Glomerular endothelial cell (primary cell): ENCODE measurements at places on chromosomes 12 and 14. TPM values are rescaled to one million over a fixed set of nuclear protein-coding genes. Genes with fewer than 3 reads are reported as not detected.

Gene POTEG
- not detected in 2 replicates for total RNA-seq

GRCh38 chr12:59823567-59823966 is 227.7 kb downstream of the SLC16A7 start:
- no peak for DNase-seq

GRCh38 chr14:75303381-75303789 is 24.8 kb downstream of the FOS start:
- DNase-seq: no peak

- no peak for DNase-seq
These were observed 24.4 kb downstream of the ATP23 start for GRCh38 chr12:57965766-57966165.

DNA sequence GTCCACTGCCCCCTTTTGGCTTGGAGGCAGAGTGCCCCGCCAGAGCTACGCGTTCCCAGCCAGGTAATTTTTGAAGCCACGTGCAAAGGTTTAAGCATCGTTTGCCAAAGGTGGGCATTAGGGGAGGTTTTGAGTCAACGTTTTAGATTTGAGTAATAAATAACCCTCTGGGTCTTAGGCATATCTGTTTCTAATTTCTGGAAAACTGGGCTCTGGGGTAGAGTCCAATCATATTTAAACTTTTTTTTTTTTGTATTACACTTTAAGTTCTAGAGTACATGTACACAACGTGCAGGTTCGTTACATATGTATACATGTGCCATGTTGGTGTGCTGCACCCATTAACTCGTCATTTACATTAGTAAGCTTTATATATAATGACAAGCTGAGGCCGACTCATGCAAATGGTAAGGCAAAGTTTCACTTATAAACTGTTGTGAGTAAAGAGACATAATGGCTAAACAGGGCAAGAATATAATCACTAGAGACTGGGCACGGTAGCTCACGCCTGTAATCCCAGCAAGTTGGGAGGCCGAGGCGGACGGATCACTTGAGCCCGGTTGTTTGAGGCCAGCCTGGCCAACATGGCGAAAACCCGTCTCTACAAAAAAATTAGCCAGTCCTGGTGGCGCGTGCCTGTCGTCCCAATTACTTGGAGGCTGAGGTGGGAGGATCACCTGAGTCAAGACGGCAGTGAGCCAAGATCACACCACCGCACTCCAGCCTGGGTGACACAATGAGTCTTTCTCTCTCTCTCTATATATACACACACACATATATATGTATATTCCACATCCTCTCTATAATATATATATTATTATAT is 491 bp upstream of the NR2C1 start:
- DNase-seq: no peak

DNA sequence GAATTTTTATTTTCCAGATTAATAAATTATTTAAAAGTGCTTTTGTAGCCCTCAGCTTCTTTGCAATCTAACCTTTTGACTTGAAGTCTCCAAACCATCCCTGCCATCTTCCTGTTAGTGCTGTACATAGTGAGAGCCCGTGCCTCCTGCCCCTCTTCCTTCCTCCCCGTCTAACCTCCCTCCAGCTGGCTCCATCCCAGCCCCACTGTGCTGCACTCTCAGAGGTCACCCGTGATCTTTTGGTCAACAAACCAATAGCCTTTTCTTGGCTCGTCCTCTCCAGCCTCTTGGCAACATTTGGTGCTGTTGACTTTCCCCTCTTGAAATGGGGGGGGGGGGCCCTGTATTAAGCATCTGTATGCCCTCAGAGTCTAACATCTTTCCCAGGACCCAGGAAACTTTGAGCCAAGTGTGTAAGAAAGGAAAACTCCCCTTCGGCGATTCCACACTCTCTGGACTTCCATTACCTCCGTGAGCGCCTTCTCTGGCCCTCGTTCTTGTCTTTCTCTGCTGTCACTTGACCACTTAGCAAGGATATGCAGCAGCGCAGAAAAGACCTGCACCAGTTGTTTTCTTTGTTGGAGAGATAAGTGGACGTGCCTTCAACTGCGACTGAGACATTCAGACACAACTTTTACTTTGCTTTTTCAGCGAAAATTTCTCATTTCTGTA is 44.1 kb downstream of the FBXW8 start:
- DNase-seq: no peak

DNA sequence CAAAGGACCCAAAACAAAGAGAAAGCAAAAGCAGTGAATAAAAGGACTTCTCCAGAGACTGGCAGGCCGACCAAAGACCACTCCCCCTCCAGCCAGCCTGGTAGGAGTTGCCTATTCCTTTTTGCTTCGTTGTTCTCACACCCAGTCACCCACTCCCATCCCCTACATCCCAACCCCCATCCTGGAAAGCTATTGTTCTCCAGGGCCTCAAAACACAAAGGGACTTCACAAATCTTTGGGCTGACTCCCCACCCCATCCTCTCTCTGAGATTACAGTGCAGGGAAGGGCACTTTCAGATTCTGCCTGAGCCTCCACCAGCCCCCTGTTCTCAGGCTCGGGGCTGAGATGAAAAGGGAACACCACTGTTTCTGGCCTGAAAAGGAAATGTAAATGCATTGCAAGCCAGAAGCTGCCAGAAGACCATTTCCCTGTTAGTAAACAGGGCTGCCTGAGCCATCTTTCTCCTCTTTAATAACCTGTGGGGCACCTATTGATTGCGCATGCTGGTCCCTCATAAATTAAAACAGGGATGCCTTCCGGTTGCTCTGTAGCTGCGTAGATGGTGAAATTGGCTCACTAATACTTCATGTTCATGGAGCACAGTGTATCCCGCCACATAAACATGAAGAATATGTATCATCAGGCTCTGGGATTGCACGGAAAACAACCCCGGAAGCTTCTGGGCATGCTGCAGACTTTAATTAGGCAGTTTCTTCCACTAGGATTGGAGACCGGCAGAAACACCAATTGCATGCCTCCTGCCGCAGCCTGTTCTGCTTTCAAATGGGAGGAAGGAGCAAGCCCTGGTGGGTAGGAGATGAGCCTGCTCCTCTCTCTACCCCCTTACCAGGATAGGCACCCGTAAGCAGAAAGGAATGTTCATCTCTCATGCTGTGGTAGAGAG is 130.3 kb upstream of the FUT8 start:
- no peak for DNase-seq

Gene JDP2
- 8.8 and 13.0 TPM in 2 replicates for total RNA-seq

DNA sequence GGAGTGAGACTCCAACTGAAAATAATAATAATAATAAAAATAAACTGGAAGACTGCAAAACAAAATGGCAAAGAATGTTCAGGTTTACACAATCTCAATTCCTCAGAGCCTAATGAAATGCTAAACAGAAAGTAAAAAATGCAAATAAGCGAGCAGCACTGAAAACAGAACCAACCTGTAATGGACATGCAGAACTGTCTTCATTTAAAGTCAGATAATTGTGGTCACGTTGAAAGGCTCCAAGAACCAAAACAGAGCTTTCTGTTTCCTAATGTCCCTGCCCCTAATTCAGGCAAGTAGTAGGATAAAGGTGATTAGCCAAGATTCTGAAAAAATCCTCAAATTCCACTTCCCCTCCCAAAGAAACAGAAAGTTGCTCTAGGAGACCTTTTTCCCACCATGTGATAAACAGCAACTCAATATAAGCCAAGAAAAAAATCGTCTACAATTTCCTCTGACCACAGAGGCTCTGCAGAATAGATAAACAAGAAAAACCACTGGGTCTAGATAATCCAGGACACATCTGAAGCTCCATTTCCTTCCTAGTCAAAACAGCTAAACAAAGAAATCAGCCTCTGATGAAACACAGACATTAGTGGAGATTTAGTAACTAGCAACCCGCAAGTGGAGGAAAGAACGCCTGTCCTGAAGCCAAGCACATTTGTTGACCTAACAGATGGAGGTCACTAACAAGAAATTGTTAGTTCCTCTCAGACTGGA is 3.0 kb downstream of the MIS18BP1 start:
- no peak for DNase-seq

Gene ARHGEF25
- total RNA-seq: 1.4 and 2.0 TPM in 2 replicates

Gene PRB2
- total RNA-seq: not detected in 2 replicates

DNA sequence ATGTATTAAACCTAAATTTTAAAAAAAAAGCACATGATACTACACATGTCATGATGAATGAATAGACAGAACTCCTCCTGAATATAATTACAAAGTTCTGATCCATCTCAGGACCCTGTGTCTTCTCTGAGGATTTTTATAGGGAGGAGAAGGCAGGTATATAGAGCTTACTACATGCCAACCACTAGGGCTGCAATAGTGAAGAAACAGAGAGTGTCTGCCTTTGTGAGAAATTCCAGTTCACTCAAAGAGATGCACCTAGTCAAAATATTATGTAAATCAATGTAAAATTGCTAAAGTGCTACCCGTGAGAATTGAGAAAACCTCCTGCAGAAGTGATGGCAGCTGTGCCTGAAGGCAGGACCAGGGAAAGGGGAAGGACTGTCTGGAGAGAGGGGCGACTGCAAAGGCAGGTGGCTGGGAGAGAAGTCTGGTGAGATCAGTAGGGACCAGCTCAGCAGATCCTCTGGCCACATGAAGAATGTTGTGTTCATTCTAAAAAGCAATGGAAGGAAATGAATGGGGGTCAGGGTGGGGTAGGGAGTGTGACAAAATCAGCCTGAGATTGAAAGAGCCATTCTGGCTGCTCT is 15.1 kb downstream of the ABHD4 start:
- no peak for DNase-seq

GRCh38 chr12:6062757-6063735 is 61.4 kb downstream of the VWF start:
- no peak for DNase-seq

GRCh38 chr12:16583969-16584745 is 21.8 kb downstream of the LMO3 start:
- no peak for DNase-seq

GRCh38 chr14:28975084-28975483 is 208.5 kb downstream of the FOXG1 start:
- DNase-seq: no peak

DNA sequence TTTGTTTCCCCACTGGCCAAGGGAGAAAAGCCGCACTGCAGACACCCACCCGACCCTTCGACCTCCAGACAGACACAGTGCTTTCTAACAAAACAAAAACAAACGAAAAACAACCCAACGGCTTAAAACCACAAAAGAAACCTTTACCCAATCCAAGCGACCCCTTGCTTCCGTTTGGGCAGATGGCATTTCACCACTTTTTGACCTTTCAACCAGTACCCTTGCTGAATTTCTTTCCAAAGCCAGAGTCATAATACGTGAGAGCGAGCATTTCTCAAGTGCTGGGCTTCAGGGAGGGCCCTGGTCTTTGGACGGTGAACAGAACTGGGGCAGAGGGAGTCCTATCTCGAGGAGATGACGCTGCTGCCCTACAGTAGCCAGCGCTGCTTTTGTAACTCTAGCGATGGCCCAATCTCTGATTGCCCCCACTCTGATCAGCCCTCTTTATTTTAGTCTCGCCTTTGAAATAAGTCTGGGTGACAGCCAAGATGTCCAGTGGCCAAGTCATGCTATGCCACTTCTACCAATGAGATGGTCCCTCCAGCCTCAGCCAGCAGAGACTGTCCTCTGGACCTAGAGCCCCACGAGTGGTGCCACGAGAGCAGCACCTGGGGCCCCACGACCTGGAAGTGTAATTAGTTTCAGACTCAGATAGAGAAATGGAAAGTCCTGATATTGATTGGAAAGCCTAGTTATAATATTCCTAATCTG is 21.9 kb upstream of the ADIPOR2 start:
- DNase-seq: no peak

DNA sequence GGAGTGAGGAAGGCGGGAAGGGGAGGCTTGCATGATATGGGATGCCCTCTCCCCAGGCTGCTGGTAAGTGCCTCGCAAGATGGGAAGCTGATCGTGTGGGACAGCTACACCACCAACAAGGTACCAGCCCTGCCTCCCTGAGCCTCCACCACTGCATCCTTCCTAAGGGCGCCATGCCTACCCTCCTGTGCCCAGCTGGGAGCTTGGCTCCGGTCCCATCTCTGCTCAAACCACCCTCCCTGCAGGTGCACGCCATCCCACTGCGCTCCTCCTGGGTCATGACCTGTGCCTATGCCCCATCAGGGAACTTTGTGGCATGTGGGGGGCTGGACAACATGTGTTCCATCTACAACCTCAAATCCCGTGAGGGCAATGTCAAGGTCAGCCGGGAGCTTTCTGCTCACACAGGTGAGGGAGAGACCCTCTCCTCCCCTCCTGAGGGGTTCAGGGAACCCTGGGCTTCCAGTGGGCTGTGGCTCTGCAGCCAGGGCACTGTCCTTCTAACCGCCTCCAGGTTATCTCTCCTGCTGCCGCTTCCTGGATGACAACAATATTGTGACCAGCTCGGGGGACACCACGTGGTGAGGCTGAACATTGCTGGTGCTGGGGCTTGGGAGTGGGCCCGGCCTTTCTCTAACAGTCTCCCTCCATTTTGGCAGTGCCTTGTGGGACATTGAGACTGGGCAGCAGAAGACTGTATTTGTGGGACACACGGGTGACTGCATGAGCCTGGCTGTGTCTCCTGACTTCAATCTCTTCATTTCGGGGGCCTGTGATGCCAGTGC is 2.6 kb downstream of the GNB3 start:
- no peak for DNase-seq

DNA sequence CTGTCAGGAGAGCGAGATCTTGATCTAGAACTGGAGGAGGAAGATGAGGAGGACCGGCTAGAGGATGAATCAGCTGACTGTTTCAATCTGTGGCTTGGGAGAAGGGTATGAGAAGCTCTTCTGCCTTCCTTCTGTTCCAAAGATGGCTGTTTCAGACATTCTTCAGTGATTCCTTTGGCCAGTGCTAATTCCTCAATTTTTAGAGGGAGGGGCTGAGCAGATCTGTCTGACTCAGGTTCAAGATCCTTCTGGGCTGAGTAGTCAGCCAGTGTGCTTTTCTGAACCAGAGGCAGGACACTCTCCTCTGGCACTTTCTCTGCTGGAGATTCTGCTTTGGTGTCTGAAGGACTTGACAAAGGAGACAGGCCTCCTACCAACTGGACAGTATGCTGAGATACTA is 15.2 kb downstream of the ACIN1 start:
- no peak for DNase-seq

DNA sequence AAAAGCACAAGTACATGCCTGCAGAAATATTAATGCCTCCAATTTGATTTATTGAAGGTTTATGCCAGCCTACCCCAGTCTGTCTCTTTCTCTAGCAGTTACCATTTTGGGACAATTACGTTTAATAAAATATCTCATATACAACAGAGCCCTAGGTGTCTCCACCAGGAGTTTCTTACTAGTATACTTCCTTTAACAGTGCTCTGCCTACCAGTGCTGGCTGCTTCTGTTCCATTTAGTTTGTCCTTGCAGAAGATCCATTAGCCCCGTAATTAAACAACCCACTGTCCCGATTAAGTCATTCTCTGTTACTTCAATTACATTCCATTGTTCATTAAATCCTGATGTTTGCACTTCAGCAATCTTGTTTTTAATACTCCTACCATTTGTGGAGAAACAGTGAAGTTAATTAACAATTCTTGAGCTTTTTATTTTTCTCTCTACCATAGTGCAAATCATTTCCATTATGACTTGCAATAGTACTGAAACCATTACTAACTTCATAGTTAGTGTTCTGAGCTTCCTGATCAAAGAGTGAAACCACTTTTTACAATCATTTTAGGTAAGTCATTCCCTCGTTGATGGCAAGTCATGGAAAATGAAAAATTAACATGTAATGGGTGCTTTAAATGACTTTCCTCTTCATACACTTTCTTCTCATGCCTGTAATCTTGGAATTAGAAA is 121.1 kb downstream of the PLXNC1 start:
- no peak for DNase-seq

GRCh38 chr12:10191865-10192264 is 13.0 kb downstream of the TMEM52B start:
- DNase-seq: no peak

- no peak for DNase-seq
These were observed 601.8 kb upstream of the ATXN7L3B start for GRCh38 chr12:73935817-73936216.

Gene CIROP
- total RNA-seq: not detected in 2 replicates

Gene SMOC1
- total RNA-seq: 1.1 TPM in 1 of 2 replicates, not detected in the other

Gene AQP6
- not detected in 2 replicates for total RNA-seq

Gene POTEM
- not detected in 2 replicates for total RNA-seq
